ENCODE measurements at places on chromosomes 6 and 20. TPM values are rescaled to one million over a fixed set of nuclear protein-coding genes. Genes with fewer than 3 reads are reported as not detected.

The ESF1 gene
- polyA plus RNA-seq, result 29.9 TPM

The HLA-E gene
- 113 TPM for polyA plus RNA-seq

DNA sequence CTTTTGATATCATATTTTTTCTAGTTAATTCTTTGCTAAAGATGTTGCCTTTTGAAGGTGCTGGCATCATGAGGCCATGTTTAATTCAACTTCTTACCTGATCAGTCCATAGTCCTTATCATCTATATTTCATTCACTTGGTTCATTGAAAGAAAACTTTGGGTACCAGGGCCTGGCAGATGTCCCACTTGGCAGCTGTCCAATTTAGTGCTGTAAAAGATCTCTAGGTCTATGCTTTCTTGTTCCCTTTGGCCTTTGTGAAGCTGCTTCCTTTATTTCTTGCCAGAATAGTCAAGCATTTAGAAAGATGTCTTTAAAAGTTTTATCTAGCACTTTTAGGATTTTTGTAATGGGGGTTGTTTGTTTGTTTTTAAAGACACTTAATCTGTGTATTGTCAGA lies 61.7 kb upstream of the EYA4 start:
- DNase-seq, result no peak

- no peak for DNase-seq
These were observed 148.3 kb downstream of the RFX6 start for GRCh38 chr6:117025310-117025709.

DNA sequence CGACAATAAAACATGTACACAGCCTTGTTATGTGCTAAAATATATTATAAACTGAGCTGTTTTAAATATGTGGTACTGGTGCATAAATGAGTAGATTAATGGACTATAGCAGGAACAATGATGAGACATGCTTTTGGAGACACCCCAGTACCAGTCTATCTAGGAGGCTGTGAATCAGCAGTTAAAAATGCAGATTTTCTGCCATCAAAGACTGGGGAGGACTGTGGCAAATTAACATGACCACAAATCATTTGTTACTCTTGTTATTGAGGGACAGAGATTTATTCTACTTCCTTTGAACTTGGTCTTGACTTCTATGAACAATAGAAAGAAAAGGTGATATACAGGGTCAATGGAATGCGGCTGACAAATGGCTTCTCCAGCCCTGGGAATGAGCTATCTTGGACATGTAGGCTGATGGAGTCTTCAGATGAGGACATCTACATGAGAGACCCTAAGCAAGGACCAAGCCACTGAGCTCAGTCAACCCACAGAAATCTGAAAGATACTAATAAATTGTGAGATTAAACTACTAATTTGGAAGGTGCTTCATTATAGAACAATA lies 551.7 kb upstream of the GJE1 start:
- DNase-seq, result no peak

The PERP gene
- 25.9 TPM for polyA plus RNA-seq

GRCh38 chr6:131910219-131910589 lies 41.0 kb downstream of the CCN2 start:
- no peak for DNase-seq

The NKX2-4 gene
- polyA plus RNA-seq, result not detected
